Activated CD4-positive, alpha-beta memory T cell treated with anti-CD3 and anti-CD28 coated beads, Interleukin-2, amount 10 ng/mL, durations not matched to agents 7 days and 5 days (primary cell): ENCODE measurements at places on chromosomes 1 and 21.

- DNase-seq, result no peak
- H3K4me3 ChIP-seq, result no peak overlapping the region
- no peak overlapping the region for H3K27ac ChIP-seq
- H3K36me3 ChIP-seq, result no peaks in the 10 kb centered on the region
- no peaks in the 10 kb centered on the region for H3K4me1 ChIP-seq
- peaks cover 3% of the 10 kb centered on the region for H3K27me3 ChIP-seq
Measured at GRCh38 chr1:71093938-71094337, 13.1 kb upstream of the ZRANB2 start.

- H3K27ac ChIP-seq, result no peak overlapping the region
- DNase-seq, result no peak
- H3K4me3 ChIP-seq, result no peak overlapping the region
- H3K4me1 ChIP-seq, result no peaks in the 10 kb centered on the region
- peaks cover 10% of the 10 kb centered on the region for H3K27me3 ChIP-seq
Measured at GRCh38 chr1:169099561-169099960, 6.9 kb upstream of the ATP1B1 start.

DNA sequence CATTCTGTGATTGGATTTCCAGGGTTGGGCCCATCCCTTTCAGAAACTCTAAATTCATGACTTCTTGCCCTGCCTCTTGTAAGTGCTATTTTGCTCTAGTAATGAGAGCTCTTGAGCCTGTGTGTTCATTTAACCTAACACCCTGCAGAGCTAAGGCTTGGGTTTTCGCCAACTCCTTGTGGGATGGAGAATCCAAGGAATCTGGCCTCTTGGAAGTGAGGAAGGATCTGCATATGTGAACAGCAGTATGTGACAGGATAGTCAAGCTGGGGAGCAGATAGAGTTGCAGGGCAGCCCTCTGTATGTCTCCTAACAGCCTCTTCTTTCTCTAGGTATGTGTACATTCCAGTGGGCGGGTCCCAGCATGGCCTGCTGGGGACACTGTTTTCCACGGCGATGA is 258.9 kb downstream of the HHAT start:
- H3K27ac ChIP-seq, result no peak overlapping the region
- no peaks in the 10 kb centered on the region for H3K36me3 ChIP-seq
- H3K4me1 ChIP-seq, result no peaks in the 10 kb centered on the region
- H3K27me3 ChIP-seq, result no peaks in the 10 kb centered on the region
- H3K4me3 ChIP-seq, result no peak overlapping the region

GRCh38 chr1:52862666-52863458 is 20.3 kb downstream of the ZYG11A start:
- H3K4me3 ChIP-seq, result no peak overlapping the region
- no peaks in the 10 kb centered on the region for H3K27me3 ChIP-seq

GRCh38 chr1:230376296-230376695 is 49.8 kb downstream of the PGBD5 start:
- peaks cover 4% of the 10 kb centered on the region for H3K36me3 ChIP-seq
- no peak overlapping the region for H3K27ac ChIP-seq
- no peaks in the 10 kb centered on the region for H3K4me1 ChIP-seq
- H3K4me3 ChIP-seq, result no peak overlapping the region

GRCh38 chr1:219774386-219774785 is 154.0 kb downstream of the SLC30A10 start:
- no peaks in the 10 kb centered on the region for H3K27me3 ChIP-seq
- H3K27ac ChIP-seq, result no peak overlapping the region
- DNase-seq, result no peak
- H3K4me1 ChIP-seq, result no peaks in the 10 kb centered on the region
- H3K36me3 ChIP-seq, result no peaks in the 10 kb centered on the region
- no peak overlapping the region for H3K4me3 ChIP-seq
